ENCODE measurements at places on chromosomes 4 and X.

DNA sequence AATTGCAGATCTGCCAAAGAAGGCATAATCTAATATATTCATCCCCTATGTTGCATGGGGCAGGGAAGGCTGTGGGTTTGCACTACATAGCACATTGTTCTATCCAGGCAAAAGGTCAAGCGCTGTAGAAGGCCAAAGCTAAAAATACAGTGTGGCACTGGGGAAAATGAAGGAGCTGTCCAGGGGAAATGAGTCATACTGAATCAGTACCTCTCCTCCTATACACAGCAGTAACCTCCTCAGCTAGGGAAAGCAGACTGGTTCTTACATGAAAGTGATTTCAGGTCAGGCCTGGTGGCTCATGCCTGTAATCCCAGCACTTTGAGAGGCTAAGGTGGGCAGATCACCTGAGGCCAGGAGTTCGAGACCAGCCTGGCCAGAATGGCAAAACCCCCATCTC, 31.0 kb upstream of the SLC25A4 start:
- no peak for DNase-seq

- no peak for DNase-seq
These were observed 31.5 kb upstream of the LNX1 start for GRCh38 chr4:53622739-53623151.

- DNase-seq: no peak
These were observed 31.0 kb upstream of the FAT4 start for GRCh38 chr4:125283707-125284279.

DNA sequence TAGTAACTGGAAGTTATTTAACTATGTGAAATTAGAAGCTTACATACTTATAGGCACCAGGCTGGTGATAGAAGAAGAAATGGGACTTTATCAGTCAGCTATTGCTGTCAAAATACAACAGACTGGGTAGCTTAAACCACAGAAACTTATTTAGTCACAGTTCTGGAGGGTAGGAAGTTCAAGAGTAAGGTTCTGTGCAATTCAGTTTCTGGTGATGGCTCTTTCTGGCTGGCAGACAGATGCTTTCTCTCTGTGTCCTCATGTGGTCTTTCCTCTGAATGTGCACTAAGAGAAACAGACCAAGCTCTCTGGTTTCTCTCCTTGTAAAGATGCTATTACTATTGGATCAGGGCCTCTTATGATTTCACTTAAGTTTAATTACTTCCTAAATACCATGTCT, 92.1 kb upstream of the ANKRD50 start:
- no peak for DNase-seq

GRCh38 chrX:41096339-41096955, 11.2 kb downstream of the USP9X start:
- no peak for DNase-seq

GRCh38 chr4:76488888-76489685, 54.1 kb downstream of the SHROOM3 start:
- DNase-seq: no peak

DNA sequence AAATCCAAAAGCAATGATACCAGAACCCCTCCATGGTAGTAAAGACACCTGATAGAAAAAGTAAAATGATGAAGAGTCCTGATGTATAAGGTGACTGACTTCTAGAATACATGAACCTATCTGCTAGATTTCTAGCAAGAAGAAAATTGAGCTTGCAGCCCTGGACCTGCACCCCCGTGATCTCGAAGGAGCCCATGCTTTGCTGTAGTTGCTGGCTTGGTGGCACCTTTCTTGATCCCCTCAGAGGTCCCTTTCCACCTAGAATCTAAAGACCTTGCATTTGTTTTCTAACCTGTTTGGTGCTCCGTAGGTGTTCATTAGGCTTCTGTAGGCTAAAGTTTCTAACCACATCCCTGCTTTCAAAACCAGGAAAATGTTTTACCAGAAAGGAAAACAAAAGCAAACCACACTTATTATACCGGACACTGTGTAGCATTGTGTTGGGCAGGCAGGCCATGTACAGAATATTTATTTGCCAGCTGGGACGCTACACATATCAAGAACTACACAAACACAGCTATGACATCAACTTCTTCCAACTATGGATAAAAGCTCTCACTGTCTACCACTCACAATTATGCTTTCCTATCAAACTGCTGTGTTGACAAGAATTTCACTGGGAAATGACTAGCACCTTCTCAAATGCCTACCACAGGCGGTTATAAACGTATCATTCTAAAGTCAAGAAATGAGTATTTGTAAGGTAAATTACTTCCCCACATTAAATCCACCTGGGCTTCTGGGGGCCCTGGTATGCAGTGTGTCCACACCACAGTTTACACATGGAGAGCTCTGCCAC, 316.2 kb downstream of the UNC5C start:
- no peak for DNase-seq

- no peak for DNase-seq
These were observed 44.3 kb downstream of the CCNG2 start for GRCh38 chr4:77201343-77201742.

DNA sequence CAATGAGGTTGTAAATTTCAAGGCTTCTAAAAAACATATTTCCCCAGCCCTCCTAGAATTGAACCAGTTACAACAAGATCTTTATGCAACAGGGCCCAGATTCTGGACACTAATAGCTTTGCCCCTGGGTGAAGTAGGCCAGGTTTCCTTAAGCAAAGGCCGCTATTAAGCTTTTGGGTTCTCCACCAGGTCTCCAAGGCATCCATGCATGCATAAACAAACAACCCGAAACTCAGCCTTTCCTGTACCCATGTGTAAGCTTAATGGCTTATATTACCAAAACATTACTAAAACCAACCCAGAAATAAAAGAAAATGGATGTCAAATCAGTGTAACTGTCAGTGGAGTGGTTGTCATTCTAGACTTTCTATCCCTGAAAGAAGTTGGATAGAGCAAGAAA, 137.1 kb downstream of the ARHGAP6 start:
- DNase-seq: no peak

GRCh38 chrX:70196961-70197720, 19.9 kb downstream of the DGAT2L6 start:
- DNase-seq: peak; percentile 59

- no peak for DNase-seq
These were observed 106.5 kb downstream of the CPZ start for GRCh38 chr4:8699063-8699385.

GRCh38 chrX:154979629-154980028, 42.9 kb downstream of the F8 start:
- DNase-seq: no peak

- no peak for DNase-seq
These were observed 223.2 kb downstream of the PRDM5 start for GRCh38 chr4:120699354-120699753.

DNA sequence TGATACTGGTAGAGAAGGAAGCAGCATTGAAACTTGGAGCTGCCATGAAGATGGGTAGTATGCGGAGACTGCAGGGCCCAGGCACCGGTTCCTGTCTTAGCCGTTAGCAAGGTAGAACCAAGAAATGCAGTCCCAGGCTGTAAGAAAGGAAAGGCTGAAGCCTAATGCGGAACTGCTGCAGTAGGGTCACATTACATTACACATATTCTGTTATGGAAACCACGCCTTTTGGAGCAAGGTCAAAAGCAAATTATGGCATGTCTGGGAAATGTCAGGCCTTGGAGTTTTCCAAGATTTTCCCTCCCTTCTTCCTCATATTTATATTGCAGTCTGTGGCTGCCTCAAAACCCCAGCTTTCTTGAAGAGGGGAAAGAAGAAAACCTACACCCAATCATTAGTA, 204.8 kb upstream of the RASGEF1B start:
- DNase-seq: no peak

DNA sequence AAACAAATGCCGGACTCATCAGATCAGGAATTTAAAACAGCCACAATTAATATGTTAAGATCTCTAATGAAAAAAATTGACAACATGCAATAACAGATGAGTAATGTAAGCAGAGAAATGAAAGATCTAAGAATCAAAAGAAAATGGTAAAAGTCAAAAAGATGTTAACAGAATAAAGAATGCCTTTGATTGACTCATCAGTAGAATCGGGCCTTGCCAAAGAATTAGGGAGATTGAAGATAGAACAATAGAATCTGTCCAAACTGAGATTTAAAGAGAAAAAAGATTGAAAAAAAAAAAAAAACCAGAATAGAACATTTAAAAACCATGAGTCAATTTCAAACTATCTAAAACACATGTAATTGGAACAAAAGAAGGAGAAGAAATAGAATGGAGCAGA, 25.9 kb upstream of the GUCY1A1 start:
- DNase-seq: no peak

All from memory B cell (primary cell).